ENCODE measurements at places on chromosomes 7 and 10.
A peak's percentile ranks its signal among the peaks of the same experiment; 100 is the strongest.

GRCh38 chr7:20440472-20441105, 109.9 kb downstream of the ITGB8 start:
- no peak for DNase-seq

DNA sequence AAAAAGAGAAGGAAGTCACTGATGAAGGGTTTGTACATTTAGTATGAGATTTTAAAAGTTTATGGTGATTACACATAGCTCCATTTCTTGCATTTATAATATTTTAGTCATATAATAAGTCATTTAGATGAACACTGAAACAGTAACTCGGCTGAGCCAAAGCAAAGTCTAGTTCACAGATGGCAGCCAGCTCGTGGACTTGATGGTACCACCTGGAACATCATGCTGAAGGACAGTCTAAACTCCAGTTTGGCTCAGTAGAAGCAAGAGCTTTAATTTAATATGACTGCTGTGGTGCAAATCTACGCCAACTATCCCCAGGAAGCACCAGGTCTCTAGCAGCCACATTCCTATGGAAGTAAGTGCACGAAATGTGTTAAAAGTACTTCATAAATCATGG, 16.4 kb downstream of the SRI start:
- DNase-seq, result no peak

- no peak for DNase-seq
These were observed 24.2 kb upstream of the PRR15 start for GRCh38 chr7:29539471-29539870.

- DNase-seq, result no peak
These were observed 39.4 kb downstream of the FBXW4 start for GRCh38 chr10:101655570-101655969.

DNA sequence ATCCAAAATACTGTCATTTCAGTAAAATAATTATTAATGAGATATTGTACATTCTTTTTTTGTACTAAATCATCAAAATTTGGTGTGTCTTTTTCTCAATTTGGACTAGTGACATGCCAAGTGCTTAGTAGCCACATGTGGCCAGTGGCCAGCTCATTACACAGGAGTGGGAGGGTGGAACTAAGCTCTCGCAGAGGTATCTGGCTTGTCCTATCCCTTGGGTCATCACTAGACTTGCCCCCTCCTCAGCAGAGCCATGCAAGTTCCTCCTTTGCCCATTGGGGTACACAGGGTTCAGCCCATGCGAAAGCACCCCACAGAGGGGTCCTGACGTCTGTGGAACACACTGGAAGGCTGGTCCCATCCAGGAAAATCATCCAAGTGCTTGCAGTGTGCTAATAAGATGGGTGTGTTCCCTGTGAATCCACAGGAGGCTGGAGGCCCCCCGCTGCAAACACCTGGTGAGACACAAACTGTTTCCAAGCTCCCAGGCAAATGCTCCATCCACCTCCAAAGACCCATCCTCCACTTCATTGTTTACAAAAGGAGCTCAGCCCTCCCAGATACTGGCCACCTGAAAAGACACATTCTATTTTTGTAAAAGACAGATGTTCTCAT, 1.3 kb downstream of the ARHGAP22 start:
- DNase-seq, result no peak

DNA sequence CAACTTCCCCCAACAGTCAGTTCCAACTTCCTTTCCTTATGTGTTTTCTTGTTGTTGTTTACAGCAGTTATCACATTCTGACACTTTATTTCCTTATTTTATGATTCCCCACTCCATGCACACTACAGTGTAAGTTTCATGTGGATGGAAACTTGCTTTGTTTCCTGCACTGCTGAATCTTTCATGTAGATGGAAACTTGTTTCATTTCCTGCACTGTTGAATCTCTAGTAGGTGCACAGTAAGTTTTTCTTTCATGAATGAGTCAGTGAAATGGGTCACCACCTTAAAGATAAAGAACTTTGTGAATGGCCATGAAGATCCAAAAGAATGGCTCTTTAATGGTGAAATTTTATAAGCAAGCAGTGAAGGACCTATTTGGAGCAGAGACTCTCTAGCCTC, 61.4 kb downstream of the SHOC2 start:
- no peak for DNase-seq

DNA sequence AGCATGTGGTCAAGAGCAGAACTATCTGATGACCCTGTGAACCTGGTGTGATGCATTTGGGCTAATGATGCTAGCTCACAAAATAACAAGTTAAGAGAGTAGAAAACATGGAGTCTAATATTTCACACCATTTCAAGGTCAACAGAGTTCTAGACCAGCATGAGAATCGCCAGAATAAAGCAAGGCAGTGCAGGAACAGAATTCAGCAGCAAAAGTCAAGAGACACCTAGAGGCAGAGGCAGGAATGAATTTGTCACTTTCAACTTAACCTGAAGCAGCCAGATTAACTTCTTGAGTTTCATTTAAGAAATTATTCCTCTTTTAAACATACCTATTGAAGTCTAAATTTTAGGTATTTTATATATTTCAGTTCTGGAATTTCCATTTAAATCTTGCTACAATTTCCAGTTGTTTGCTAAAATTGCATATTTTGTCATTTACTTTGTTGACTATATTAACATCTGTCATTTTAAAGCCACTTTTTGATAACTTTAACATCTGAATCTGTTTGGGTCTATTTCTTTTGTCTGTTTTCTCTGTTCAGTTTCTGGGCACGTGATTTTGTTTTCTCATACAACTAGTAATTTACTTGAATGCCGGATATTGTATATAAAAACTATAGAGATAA, 44.2 kb upstream of the PRSS58 start:
- no peak for DNase-seq

- no peak for DNase-seq
These were observed 114.0 kb downstream of the PTPN20 start for GRCh38 chr10:47025253-47025539.

DNA sequence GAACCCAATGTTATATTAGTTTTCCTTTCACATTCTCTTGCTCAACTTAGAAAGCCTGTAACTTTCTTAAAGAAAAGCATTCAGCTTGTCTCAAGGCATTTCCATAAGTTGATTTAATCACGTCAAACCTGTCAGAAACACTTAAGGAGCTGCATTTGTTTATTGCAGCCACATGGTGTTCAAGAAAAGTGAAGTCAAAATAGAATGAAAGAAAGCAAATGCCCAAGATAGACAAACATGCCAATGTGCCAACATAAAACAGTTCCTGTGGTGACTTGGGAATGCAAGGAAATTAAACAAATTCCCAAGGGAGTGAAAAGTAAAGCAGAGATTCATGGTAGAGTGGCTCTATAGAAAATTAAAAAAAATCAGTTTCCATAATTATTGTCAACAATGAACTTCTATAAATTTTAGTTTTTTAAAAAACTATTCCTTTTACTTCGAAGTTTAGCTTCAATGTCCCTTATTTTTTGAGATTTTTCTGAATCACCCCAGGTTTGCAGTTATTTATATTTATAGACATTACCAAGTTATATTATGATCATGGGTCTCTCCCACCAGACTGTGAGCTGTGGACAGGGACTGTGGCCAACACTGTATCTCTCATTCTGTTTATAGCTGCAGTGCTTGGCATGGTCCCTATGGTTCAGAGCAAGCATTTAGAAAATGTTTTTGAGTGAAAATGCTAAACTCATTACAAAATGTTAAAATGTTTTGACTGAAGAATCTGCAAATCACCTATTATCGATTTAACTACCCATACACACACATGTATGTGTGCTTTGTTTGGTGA, 887.4 kb downstream of the REEP3 start:
- no peak for DNase-seq

DNA sequence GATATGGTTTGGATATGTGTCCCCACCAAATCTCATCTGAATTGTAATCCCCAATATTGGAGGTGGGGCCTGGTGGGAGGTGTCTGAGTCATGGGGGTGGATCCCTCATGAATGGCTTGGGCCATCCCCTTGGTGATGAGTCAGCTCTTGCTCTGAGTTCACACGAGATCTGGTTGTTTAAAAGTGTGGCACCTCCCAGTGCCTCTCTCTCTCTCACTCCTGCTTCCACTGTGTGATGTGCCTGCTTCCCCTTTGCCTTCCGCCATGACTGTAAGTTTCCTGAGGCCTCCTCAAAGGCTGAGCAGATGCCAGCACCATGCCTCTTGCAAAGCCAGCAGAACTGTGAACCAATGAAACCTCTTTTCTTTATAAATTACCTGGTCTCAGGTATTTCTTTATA, 4.8 kb upstream of the GCK start:
- no peak for DNase-seq

- DNase-seq, result no peak
These were observed 92.5 kb downstream of the TCERG1L start for GRCh38 chr10:131218811-131219583.

DNA sequence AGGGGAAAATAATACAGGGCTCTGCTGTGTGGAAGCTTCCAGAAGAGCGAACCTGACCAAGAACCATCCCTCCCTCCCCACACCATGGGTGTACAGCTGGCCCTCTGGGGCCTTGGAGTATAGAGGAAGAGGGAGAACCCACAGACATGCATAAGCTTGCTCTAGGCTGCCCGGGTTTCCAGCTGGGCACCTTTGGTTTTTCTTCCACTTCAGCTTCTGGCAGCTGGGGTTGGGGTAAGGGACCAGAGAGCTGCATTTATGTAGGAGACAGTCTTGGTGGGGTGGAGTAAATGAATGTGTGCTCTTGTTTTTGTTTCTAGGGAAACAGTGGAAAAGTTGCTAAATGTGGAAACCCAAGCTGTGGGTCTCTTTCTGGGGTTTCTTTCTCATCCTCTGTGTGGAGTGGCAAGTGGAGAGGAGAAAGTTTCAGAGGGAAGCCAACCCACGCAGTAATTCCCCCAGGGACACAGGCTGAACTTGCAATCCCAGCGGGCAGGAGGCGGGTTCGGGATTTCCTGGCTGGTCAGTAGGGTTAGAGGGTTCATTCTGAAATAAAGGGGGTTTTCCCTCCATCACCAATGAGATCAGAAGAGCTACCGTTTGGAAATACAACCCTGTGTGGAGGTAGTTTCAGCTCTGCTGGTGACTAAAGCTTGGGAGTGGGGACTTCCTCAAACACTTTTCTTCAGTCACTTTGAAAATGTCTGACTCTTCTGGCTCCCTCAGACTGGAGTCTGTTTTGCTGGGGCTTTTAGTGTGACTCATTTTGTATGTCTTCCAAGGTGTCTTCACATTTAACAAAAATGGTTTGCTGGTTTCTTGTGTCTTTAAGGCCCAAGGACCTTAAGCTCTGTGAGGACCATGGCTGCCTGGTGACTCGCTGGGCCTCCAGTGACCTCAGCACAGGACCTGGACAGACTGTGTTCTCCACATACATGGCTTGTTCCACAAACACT, 22.2 kb upstream of the SRGN start:
- peak; percentile 90 for DNase-seq

DNA sequence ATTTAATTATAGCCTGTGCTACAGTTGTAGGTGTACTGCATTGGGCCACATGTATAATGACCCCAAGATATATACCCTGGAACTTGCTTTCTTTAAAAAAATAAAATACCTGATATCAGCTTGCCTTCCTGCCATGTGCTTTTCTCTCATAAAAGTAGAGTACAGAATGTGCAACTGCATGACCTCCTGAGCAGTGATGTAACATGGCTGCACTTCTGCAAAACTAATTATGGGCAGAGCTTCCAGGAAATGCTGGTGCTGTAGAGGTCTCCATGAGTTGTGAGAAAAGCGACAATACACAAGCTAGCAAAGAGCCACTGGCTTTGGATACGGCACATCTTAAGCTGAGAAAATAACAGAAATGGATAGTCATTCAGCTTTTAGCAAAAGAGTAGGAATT, 6.5 kb upstream of the ERLIN1 start:
- peak; percentile 66 for DNase-seq

DNA sequence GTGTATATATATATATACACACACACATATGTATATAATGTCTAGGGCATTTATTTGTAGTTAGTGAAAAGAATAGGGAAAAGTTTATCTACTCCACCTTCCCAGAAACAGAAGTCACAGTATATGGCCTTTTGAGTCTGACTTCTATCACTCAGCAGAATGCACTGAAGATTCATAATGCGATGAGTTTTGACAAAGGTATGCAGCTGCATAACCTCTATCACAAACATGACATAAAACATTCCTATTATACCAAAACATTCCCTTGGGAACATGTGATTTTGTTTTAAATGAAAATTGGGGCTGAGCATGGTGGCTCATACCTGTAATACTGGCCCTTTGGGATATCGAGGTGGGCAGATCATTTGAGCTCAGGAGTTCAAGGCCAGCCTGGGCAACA, 137.3 kb upstream of the EEPD1 start:
- DNase-seq, result no peak

DNA sequence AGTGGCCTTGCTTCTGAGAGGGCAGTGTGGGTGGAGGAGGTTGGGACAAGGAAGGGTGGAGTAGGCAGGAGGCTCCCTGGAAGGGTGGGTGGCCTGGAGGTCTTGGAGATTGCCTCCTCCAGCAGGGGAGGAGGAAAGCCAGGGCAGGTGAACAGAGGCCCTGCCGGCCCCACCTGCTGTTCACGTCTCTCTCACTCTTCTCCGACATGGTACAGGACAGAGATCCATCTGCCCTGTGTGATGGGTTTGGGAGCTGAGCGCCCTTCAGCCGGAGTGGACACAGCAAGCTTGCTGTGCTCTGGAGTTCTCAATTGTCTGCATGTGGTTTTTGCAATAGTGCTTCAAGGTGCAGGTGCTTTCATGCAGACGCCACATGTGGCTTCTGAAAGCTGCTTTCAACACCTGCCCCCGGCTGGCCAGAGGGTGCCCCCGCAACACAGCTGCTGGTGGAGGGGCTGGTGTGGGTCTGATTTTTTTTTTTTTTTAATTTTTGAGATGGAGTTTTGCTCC, 82.8 kb upstream of the GNA12 start:
- no peak for DNase-seq

- no peak for DNase-seq
These were observed 395.1 kb downstream of the GLRX3 start for GRCh38 chr10:130531312-130531711.

GRCh38 chr7:92665926-92666325, 75.7 kb upstream of the FAM133B start:
- DNase-seq, result no peak

DNA sequence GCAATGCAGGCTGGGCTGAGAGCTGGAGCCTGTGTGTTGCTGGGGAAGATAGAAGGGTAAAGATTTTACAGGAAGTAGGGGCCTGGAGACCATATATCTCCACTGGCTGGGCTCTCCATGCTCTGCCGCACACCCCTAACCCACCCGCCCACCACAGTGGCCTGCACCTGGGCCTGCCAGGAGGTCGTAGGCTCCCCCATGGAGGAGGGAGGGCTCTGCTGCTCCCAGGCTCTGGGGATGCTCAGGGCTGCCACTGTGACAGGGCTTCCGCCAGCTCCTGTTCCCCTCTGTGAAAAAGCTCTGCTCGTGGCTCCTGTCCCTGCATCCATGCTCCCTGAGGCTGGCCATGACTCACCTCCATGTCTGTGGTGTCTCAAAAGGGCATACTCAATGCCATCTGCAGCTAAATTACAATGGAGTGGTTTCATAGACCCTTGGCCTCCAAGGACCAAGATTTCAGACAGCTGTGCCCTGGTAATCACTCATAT, 106.0 kb downstream of the CXCL12 start:
- DNase-seq, result no peak

- DNase-seq, result no peak
These were observed 490 bp upstream of the ZNF239 start for GRCh38 chr10:43574906-43575305.

- peak; percentile 92 for DNase-seq
These were observed 126.5 kb downstream of the ZMIZ1 start for GRCh38 chr10:79195091-79195923.
